ENCODE measurements at places on chromosomes 11 and 22. TPM values are rescaled to one million over a fixed set of nuclear protein-coding genes. Genes with fewer than 3 reads are reported as not detected.

Gene KCNE3
- total RNA-seq = 0.27 TPM

Gene GNAZ
- total RNA-seq = 0.47 TPM

Gene GGTLC2
- not detected for total RNA-seq

Gene PATE4
- not detected for total RNA-seq

Gene OR8D1
- not detected for total RNA-seq

Gene USP2
- total RNA-seq = not detected

Gene OR8A1
- not detected for total RNA-seq

Data from mammary microvascular endothelial cell (primary cell).